ENCODE measurements at places on chromosomes 2 and 18. TPM values are rescaled to one million over a fixed set of nuclear protein-coding genes. Genes with fewer than 3 reads are reported as not detected.

The DCDC2C gene
- total RNA-seq = not detected

The NMUR1 gene
- total RNA-seq = not detected

The NEMP2 gene
- 2.2 TPM for total RNA-seq

The SFXN5 gene
- total RNA-seq = 8.3 TPM

The AOX1 gene
- total RNA-seq = 57.2 TPM

The TXNDC2 gene
- total RNA-seq = 0.18 TPM

The HNRNPLL gene
- 49.2 TPM for total RNA-seq

The TUBB8B gene
- total RNA-seq = not detected

The SLC9A4 gene
- not detected for total RNA-seq

The FSHR gene
- not detected for total RNA-seq

The TMEM169 gene
- 0.83 TPM for total RNA-seq

The ACVR1C gene
- total RNA-seq = 0.18 TPM

The GULP1 gene
- total RNA-seq = 40.1 TPM

The IMPA2 gene
- 5.4 TPM for total RNA-seq

The CYP1B1 gene
- 1.1 TPM for total RNA-seq

The C2orf78 gene
- total RNA-seq = not detected

The SCTR gene
- total RNA-seq = not detected

The LBH gene
- total RNA-seq = 158 TPM

The GCKR gene
- total RNA-seq = under 0.01 TPM

The FBXO48 gene
- 0.18 TPM for total RNA-seq

The PHLPP1 gene
- total RNA-seq = 3.6 TPM

The KRTCAP3 gene
- not detected for total RNA-seq

The ZEB2 gene
- total RNA-seq = 50.9 TPM

The CDK15 gene
- total RNA-seq = 33.0 TPM

The WNT6 gene
- not detected for total RNA-seq

Measured in IMR-90 (cell line).